ENCODE measurements at places on chromosomes 16 and 17. TPM values are rescaled to one million over a fixed set of nuclear protein-coding genes. Genes with fewer than 3 reads are reported as not detected.

Gene PDE6G
- total RNA-seq: not detected

Gene GPRC5B
- 40.0 TPM for total RNA-seq

Gene GALR2
- total RNA-seq: not detected

Gene CCDC57
- total RNA-seq: 5.1 TPM

Gene ARSG
- 3.1 TPM for total RNA-seq

- H3K36me3 ChIP-seq: no peaks in the 10 kb centered on the region
- no peaks in the 10 kb centered on the region for H3K4me1 ChIP-seq
- no peaks in the 10 kb centered on the region for H3K27me3 ChIP-seq
- no peak overlapping the region for H3K27ac ChIP-seq
Observed at GRCh38 chr16:54411544-54411943, 125.0 kb upstream of the IRX3 start.

DNA sequence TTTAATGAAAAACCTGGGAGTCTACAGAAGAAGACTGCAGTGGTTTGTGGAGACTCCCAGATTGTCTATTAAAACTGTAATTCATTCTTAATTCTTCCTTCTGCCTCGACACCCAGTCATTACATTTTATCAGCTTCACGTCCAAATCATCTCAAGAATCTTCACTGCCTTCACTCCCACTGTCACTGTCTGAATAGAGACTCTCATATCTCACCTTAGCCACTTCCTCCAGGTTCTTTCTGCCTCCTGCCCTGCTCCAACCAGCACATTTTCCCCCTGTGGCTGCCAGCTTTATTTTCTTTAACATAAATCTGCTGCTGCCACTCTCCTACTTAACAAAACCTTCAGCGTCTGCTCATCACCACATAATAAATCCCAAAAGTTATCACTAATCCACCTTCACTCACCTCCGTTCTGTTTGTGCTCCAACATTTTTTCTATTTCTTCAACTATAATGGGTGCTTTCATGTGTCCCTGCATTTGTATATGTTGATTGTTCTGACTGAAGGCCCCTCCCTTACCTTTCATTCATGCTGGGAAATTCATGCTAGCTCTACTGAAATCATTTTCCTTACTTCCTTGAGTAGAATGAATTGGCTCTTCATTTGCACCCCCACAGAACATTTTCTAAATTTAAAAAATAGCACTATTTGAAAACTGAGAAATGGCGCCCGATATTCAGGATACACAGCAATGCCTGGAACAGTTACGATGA, 38.9 kb downstream of the KCNJ2 start:
- no peaks in the 10 kb centered on the region for H3K27me3 ChIP-seq
- H3K27ac ChIP-seq: no peak overlapping the region
- no peaks in the 10 kb centered on the region for H3K4me1 ChIP-seq
- no peak overlapping the region for H3K4me3 ChIP-seq
- no peak for DNase-seq

DNA sequence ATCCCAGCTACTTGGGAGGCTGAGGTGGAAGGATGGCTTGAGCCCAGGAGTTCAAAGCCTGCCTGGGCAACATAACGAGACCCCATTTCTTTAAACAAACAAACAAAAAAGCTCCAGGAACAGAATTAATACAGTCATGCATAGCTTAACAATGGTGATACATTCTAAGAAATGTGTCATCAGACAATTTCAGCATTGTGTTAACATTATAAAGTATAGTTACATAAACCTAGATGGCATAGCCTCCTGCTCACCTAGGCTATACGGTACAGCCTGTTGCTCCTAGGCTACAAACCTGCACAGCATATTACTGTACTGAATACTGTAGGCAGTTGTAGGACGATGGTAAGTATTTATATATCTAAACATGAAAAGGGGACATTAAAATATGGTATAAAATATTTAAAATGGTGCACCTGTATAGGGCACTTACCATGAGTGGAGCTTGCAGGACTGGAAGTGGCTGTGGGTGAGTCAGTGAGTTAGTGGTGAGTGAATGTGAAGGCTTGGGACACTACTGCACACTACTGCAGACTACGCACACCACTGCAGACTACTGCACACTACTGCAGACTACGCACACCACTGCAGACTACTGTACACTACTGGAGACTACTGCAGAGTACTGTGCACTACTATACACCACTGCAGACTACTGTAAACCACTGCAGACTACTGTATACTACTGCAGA, 74.6 kb downstream of the TMC6 start:
- peaks cover 35% of the 10 kb centered on the region for H3K36me3 ChIP-seq
- no peak overlapping the region for H3K27ac ChIP-seq
- DNase-seq: no peak
- H3K27me3 ChIP-seq: no peaks in the 10 kb centered on the region
- no peak overlapping the region for H3K4me3 ChIP-seq

- H3K4me3 ChIP-seq: no peak overlapping the region
- no peaks in the 10 kb centered on the region for H3K27me3 ChIP-seq
- DNase-seq: no peak
- peak overlapping the region; percentile 22 for H3K27ac ChIP-seq
- no peaks in the 10 kb centered on the region for H3K36me3 ChIP-seq
Observed at GRCh38 chr16:87790292-87791100, 24.7 kb upstream of the KLHDC4 start.

DNA sequence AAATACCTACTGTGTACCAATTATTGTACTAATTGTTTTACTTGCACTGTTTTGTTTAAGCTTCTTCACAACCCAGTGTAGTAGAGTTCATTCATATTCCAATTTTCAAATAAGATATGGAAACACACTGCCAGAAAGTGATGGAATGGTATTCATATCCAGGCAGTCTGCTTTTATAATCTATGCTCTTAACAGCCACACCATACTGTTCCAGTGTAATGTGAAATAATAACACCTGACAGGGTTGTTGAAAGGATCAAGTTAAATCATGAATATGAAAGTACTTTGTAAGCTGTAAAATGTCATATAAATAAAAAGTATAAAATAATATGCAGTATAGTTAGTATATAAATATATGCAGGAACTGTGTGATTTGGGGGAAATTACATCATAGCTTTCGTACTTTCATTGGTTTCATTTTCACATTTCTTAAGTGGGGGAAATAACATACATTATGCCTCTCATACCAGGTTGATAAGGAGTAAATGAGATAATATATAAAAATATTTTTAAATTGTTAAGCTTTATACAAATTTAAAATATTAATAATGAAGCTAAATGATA, 230.8 kb downstream of the TANC2 start:
- H3K4me3 ChIP-seq: no peak overlapping the region
- no peaks in the 10 kb centered on the region for H3K36me3 ChIP-seq
- DNase-seq: no peak
- H3K4me1 ChIP-seq: no peaks in the 10 kb centered on the region

GRCh38 chr16:69039333-69039941, 66.0 kb upstream of the HAS3 start:
- DNase-seq: no peak
- H3K36me3 ChIP-seq: peaks cover 22% of the 10 kb centered on the region
- H3K4me1 ChIP-seq: no peaks in the 10 kb centered on the region
- H3K27ac ChIP-seq: no peak overlapping the region
- H3K27me3 ChIP-seq: no peaks in the 10 kb centered on the region

DNA sequence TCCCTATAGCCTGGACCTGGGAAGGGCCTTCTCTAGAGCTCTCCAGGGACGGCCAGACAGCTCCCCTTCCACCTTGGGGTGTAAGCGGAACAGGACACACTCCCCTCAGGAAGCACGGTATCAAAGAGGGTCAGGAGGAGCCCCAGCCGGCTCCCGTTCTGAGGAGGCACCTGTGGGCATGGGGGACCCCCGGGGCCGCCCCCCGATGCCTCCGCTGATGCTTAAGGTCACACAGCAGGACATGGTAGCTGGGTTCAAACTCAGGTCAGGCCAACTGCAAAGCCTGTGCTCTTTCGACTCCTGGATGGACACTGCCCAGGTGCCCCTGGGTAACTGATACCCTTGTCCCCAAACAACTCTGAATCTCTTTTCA, 49.8 kb downstream of the CMIP start:
- H3K36me3 ChIP-seq: no peaks in the 10 kb centered on the region
- no peak overlapping the region for H3K4me3 ChIP-seq

GRCh38 chr17:2175294-2175628, 120.4 kb downstream of the HIC1 start:
- peak overlapping the region; percentile 83 for H3K27ac ChIP-seq
- no peaks in the 10 kb centered on the region for H3K27me3 ChIP-seq
- no peaks in the 10 kb centered on the region for H3K36me3 ChIP-seq

DNA sequence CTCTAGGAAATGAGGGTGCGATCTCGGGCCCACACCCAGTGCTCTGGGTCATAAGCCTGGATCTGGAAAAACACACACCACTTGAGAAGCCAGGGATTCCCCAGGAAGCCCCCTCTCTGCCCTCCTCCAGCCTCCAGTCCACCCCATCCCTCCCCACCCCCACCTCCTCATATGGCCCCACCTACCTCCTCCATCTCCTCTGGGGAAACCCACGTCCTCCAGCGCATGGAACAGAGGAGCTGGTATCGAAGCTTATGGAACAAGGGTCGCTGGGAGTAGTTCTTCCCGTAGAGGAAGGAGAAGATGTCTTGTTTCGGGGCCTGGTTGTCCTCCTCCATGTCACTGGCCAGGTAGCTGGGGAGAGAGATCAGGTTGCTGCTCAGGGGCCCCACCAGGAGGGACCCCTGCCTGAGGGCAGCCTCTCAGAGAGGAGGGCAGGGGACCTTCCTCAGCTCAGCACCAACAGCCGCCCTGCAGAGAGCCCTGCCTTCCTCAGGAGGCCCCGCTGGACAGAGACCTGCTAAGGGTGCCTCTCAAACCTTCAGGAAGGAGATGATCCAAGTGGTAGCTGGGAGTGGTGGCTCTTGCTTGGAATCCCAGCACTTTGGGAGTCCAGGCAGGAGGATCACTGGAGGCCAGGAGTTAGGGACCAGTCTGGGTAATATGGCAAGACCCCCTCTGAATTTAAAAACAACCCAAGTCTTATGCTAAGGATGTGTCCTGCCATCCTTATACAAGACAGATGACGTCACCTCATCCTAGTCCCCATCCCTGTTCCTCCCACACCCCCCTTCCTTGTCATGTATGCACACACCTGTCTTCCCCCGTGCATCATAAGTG, 5.0 kb downstream of the SPDYE4 start:
- no peak overlapping the region for H3K4me3 ChIP-seq
- H3K27ac ChIP-seq: no peak overlapping the region
- H3K4me1 ChIP-seq: no peaks in the 10 kb centered on the region
- H3K27me3 ChIP-seq: no peaks in the 10 kb centered on the region
- peak; percentile 32 for DNase-seq
- no peaks in the 10 kb centered on the region for H3K36me3 ChIP-seq

GRCh38 chr16:69918241-69918640, 32.9 kb upstream of the CLEC18A start:
- no peak for DNase-seq
- peak overlapping the region; percentile 46 for H3K27ac ChIP-seq
- H3K27me3 ChIP-seq: no peaks in the 10 kb centered on the region

DNA sequence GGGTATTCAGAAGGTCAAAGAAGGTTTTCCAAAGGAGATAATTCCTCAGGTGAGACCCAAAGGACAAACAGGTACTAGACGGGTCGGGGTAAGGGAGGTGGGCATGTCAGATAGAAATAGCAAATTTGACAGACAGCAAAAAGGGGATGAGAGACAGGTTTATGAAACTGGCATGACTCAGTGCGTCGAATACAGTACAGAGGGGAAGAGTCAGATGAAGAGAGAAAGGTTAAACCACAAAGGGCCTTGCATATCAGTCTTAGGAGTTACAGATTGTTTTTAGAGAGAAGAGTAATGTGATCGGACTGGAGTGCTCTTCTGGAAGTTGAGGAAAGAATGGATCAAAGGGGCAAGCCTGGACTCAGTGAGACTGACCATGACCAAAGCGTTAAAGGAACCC, 88.4 kb downstream of the ZZEF1 start:
- no peak overlapping the region for H3K4me3 ChIP-seq
- no peaks in the 10 kb centered on the region for H3K4me1 ChIP-seq
- no peak overlapping the region for H3K27ac ChIP-seq
- H3K27me3 ChIP-seq: no peaks in the 10 kb centered on the region
- DNase-seq: no peak

DNA sequence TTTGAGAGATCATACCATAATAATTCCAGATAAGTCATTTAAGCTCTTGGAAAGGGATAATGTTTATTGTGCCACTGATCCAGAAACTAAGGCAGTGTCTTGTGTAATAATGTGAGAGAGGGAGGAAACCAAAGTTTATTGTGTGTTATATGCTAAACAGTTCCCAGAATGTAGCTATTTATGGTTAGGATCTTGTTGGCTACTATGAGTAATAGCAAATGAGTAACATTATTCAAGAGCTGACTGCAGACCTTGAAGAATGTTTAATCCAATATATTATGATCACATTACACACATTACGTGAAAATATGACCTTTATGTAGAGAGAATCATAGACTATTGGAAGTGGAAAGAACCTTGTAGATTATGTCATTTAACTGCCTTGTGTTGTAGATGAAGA, 139.5 kb downstream of the BCAS3 start:
- H3K4me3 ChIP-seq: no peak overlapping the region
- no peaks in the 10 kb centered on the region for H3K36me3 ChIP-seq
- H3K27ac ChIP-seq: no peak overlapping the region
- no peaks in the 10 kb centered on the region for H3K4me1 ChIP-seq
- no peaks in the 10 kb centered on the region for H3K27me3 ChIP-seq

GRCh38 chr16:54946909-54947308, 16.2 kb downstream of the IRX5 start:
- no peak overlapping the region for H3K4me3 ChIP-seq
- no peaks in the 10 kb centered on the region for H3K36me3 ChIP-seq
- no peak overlapping the region for H3K27ac ChIP-seq

GRCh38 chr16:31501226-31501965, 6.8 kb downstream of the RUSF1 start:
- no peak for DNase-seq
- no peak overlapping the region for H3K27ac ChIP-seq
- no peak overlapping the region for H3K4me3 ChIP-seq
- H3K27me3 ChIP-seq: no peaks in the 10 kb centered on the region

DNA sequence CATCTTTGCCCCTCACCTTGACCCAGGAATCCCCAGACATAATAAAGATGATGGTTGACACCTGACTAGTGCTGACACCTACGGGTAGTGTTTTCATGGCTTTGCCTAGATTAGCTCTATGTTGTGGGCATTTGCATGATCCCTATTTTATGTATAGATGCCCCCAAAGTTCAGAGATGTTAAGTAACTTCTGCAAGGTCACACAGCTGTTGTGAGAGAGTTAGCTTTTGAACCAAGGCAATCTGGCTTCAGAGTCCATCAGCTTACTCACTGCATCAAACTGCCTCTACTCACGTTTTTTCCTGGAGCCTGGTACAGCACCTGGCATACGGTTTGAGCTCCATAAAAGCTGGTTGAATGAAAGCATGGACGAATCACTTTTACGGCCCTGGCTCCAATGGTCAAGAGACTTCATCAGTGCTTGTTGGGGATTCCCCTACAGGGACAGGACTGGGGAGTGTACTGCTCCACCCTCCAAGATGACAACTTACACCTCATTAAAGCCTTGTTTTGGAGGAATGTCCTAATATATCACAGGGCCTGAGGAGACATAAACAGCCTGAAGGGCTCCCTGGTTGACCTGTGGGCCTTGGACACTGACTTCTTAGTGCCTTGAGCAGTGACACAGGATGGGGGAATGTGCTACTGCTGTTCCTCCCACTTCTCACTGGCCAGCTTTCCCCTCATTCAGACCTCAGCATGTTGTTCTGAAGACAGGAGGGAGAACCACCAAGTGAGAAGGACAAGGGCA, 193.2 kb upstream of the ASIC2 start:
- H3K27ac ChIP-seq: no peak overlapping the region
- no peaks in the 10 kb centered on the region for H3K27me3 ChIP-seq
- H3K4me1 ChIP-seq: no peaks in the 10 kb centered on the region
- no peak for DNase-seq
- no peaks in the 10 kb centered on the region for H3K36me3 ChIP-seq

GRCh38 chr16:75727221-75727620, 931 bp upstream of the CPHXL start:
- no peaks in the 10 kb centered on the region for H3K4me1 ChIP-seq
- DNase-seq: no peak
- H3K27ac ChIP-seq: no peak overlapping the region
- no peak overlapping the region for H3K4me3 ChIP-seq
